ENCODE measurements at places on chromosomes 7 and 10. TPM values are rescaled to one million over a fixed set of nuclear protein-coding genes. Genes with fewer than 3 reads are reported as not detected.
A peak's percentile ranks its signal among the peaks of the same experiment; 100 is the strongest.

HTRA1 gene
- 31.9 TPM for polyA plus RNA-seq

- no peak for DNase-seq
Measured at GRCh38 chr10:79148452-79149344, 79.9 kb downstream of the ZMIZ1 start.

COL28A1 gene
- polyA plus RNA-seq = 0.22 TPM

CLDN3 gene
- polyA plus RNA-seq = 2.6 TPM

ANXA8L1 gene
- polyA plus RNA-seq = 95.8 TPM

- DNase-seq = no peak
Measured at GRCh38 chr10:57694956-57695608, 572.6 kb downstream of the IPMK start.

- peak; percentile 19 for DNase-seq
Measured at GRCh38 chr7:131424219-131424822, 96.6 kb downstream of the MKLN1 start.

NKX1-2 gene
- 0.08 TPM for polyA plus RNA-seq

TEX36 gene
- not detected for polyA plus RNA-seq

DNA sequence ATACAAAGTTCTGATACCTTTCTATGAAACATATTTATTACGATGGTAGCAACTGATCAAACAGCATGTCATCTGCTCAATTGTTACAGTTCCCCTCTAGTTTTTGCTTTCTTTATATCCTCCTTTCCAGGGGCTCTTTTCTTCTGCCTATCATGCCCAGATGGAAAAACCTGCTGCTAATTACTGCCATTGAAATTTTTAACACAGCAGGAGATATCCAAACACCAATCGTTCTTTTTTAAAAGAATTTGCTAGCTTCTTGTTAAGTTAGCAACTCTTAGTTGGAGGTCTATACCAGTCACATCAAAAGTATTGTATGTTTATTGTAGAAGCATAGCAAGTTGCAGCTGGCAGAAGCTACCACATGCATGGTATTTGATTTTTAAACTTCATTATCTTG is 768.5 kb downstream of the NXPH1 start:
- no peak for DNase-seq

GRCh38 chr7:46145412-46145811 is 224.3 kb upstream of the IGFBP3 start:
- peak; percentile 66 for DNase-seq

- no peak for DNase-seq
Measured at GRCh38 chr7:22591271-22591670, 91.3 kb upstream of the STEAP1B start.

DNA sequence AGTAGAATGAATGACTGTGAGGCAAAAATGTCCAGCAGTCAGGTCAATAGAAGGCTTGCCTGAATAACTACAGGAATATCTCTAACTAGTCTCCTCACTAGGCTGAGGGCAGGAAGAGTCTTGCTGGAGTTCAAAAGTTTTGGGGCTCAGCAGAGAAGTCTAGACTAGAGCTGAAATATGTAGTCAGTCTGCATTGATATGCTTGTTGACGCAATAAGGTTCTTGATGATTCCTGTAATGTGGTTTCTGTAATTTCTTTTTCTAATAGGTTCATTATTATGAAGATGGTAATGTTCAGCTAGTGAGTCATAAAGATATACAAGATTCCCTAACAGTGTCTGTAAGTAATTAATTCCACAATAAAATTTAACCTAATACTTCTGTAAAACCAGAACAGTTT is 41.5 kb upstream of the ST7 start:
- DNase-seq = no peak

USP6NL gene
- polyA plus RNA-seq = 10.6 TPM

GRCh38 chr7:137925754-137926153 is 76.1 kb downstream of the CREB3L2 start:
- no peak for DNase-seq

TMEM72 gene
- polyA plus RNA-seq = not detected

PSAP gene
- polyA plus RNA-seq = 708 TPM

- no peak for DNase-seq
Measured at GRCh38 chr10:121222842-121223241, 371.7 kb downstream of the WDR11 start.

DNA sequence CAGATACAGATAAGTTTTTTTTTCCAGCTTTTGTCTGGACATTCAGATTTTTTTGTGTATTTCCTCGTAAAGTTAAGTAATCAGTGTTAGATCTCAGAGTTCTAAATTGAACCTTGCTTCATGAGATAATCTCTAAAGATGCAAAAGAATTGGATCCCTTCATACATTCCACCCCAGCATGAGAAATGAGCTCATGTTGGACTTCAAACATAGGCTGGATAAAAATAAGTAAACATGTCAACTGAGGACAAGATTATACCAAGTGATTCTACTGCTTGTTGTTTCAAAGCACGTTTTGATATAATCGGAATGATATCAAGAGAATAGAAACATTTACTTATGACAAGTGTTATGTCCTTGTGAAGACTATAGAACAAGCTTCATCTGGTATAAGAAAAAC is 117.0 kb upstream of the DKK1 start:
- no peak for DNase-seq

GRCh38 chr7:29420011-29420410 is 143.6 kb upstream of the PRR15 start:
- no peak for DNase-seq

DNA sequence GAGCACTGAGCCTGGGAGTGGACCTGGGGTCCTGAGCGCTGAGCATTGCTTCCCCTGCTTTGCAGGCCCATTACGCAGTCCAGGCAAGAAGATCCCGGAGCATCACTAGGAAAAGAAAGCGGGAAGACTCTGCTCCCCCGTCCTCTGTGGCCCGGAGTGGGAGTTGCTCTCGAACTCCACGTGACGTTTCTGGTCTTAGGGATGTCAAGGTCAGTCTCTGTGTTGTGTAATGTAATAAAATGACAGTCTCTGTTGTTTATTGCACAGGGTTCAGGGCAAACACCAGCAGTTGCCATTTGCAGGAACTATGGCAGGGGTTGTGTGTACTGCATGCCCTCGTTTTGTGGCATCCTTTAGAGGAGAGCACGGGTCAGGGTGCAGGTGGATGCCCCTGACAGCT is 10.0 kb downstream of the IDI2 start:
- DNase-seq = no peak

DNA sequence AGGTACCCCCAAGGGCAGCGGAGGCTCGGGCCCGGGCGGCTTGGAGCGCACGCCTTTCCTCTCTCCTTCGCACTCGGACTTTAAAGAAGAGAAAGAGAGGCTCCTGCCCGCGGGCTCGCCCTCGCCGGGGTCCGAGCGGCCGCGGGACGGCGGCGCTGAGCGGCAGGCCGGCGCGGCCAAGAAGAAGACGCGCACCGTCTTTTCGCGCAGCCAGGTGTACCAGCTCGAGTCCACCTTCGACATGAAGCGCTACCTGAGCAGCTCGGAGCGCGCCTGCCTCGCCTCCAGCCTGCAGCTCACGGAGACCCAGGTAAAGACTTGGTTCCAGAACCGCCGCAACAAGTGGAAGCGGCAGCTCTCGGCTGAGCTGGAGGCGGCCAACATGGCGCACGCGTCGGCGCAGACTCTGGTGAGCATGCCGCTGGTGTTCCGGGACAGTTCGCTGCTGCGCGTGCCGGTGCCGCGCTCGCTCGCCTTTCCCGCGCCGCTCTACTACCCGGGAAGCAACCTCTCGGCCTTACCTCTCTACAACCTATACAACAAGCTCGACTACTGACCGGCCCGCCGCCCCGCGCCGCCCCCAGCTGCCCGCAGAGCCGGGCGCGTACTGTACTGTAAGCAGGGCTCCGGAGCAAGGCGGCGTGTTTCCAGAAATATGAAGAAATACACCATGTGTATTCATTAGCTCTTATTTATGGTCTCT is 1.8 kb downstream of the HMX2 start:
- no peak for DNase-seq

ZNF853 gene
- polyA plus RNA-seq = 1.6 TPM

AS3MT gene
- polyA plus RNA-seq = 9.7 TPM

GRCh38 chr7:1367501-1368183 is 91.6 kb downstream of the MICALL2 start:
- no peak for DNase-seq

CALHM3 gene
- 0.17 TPM for polyA plus RNA-seq

- no peak for DNase-seq
Measured at GRCh38 chr10:1121271-1121970, 65.2 kb downstream of the WDR37 start.

- DNase-seq = no peak
Measured at GRCh38 chr10:29691564-29692072, 56.8 kb upstream of the SVIL start.

DNA sequence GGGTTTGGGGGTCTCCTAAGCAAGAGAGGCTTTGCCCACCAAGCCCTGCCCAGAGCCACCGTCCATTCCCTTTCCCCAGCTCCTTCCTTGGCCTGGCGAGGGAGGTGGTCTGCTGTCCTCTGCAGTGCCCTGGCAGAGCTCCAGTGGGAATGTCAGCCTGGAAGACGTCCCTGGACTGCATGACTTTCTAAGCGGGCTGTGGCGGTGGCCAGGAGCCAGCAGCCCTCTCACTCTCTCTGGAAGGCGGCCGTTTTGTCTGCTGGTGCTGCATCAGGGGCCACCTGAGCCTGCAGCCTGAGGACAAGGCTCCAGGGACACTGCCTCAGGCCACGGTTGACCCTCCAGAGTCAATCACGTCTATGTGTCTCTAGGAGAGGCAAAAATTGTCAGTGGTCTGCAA is 271.0 kb downstream of the SKAP2 start:
- no peak for DNase-seq

TAS2R3 gene
- not detected for polyA plus RNA-seq

DNA sequence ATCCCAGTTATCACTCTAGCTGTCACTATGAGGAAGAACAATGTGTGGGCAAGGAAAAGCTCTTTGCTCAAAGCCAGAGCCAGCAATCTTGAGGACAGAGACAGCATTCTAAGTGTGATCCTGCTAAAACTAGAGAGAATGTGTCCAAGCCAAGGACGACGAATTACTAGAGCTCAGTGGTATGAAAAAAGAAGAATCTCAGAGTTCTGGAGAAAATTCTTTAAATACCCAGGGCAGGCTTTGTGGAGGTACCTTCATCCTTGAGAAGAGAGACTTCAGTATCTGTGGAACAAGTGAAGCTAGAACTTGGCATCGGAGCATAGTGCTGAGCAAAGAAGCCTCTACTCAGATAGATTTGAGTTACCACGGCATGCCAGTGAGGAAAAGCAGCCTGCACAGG is 209.8 kb downstream of the TRIL start:
- no peak for DNase-seq

PCDH15 gene
- not detected for polyA plus RNA-seq

CHRM2 gene
- not detected for polyA plus RNA-seq

- no peak for DNase-seq
Measured at GRCh38 chr7:75969182-75969581, 25.2 kb downstream of the TMEM120A start.

ADIRF gene
- polyA plus RNA-seq = not detected

GPR15LG gene
- not detected for polyA plus RNA-seq

GRCh38 chr7:136868496-136869000 is at the start of gene CHRM2:
TSS of gene CHRM2 (plus strand) at chr7:136868652. CDS start at chr7:137014866, 146,214 bp downstream.
- DNase-seq = peak; percentile 2

SKIDA1 gene
- polyA plus RNA-seq = 4.1 TPM

GRCh38 chr10:75197066-75197465 is 13.5 kb upstream of the VDAC2 start:
- no peak for DNase-seq

OR13A1 gene
- polyA plus RNA-seq = not detected

MYO3A gene
- polyA plus RNA-seq = not detected

- no peak for DNase-seq
Measured at GRCh38 chr7:25662841-25663800, 434.8 kb upstream of the NPVF start.

PRKG1 gene
- polyA plus RNA-seq = not detected

DNA sequence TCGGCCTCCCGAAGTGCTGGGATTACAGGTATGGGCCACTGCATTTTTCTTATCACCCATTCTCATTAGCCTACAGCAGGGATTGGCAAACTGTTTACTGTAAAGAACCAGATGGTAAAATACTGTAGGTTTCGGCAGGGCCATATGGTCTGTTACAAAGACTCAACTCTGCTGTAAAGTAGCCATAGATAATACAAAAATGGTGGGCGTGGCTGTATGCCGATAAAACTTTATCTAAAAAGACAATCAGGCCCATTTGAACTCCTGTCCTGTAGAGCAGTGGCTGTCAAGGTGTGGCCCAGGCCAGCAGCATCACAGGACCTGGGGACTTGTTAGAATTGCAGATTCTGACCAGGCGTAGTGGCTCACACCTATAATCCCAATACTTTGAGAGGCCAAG is 134.3 kb downstream of the CUX1 start:
- DNase-seq = no peak

ARHGEF35 gene
- polyA plus RNA-seq = 0.71 TPM

TMEM229A gene
- not detected for polyA plus RNA-seq

- no peak for DNase-seq
Measured at GRCh38 chr10:60737242-60737641, 41.0 kb upstream of the CDK1 start.

DNA sequence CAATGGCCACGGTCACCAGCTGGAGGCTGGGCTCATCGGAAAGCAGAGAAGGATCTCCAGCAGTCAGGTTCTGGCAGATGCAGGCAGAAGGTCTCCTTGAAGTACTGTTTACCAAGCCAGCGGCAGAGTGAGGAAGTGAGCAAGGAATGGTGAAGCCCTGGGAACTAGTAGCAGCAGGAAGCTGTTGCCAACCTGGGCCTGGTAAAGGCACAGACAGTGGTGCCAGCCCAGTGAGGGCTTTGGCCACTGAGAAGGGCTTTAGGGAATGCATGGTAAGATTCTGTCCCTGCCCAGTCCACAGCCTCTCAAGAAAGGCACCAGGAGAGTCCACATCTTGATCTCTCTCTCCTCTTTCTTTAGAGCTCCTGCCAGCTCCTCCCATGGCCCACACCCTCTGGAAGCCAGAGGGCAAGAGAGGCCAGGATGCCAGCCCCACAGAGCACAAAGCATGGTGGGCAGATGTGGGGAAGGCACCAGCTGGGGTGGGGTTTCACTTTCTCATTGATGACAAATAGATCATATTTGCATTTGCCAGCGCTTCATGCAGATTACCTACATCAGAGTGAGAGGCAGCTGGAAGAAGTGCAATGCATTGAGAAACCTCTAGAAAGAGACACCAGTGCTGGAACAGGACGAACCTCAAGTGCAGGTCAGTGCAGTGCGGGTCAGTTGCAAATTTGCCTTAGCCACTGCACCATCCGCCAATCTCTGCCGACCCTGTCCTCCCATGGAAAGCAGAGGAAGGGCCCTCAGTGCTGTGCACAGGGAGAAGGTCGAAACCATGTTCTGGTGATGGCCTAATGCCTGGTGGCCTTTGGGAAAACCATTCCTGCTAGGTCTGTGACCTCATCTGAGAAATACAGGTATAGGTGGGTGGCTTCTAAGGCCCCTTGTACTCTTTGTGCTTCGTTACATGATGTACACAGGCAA is 667.8 kb upstream of the MKI67 start:
- DNase-seq = no peak

GRCh38 chr10:25786161-25786560 is 147.9 kb upstream of the MYO3A start:
- no peak for DNase-seq

DNA sequence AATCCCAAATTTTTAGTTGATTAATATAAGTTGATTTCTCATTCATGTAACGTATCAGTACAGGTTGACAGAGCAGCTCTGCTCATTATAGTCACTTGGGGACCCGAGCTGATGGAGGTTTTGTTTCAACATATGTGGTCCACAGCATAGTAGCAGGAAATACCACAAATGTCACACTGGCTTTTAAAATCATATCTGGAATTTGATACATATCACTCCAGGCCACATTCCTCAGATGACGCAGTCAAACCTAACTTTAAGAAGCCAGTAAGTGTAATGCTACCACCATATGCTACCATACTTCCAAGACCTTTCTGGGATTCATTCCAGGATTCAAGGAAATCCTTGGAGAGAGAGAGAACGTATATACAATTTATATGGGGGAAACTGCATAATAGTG is 156.3 kb downstream of the PHF14 start:
- no peak for DNase-seq

Data from A549 (cell line).